ENCODE measurements at places on chromosomes 6 and 20.

DNA sequence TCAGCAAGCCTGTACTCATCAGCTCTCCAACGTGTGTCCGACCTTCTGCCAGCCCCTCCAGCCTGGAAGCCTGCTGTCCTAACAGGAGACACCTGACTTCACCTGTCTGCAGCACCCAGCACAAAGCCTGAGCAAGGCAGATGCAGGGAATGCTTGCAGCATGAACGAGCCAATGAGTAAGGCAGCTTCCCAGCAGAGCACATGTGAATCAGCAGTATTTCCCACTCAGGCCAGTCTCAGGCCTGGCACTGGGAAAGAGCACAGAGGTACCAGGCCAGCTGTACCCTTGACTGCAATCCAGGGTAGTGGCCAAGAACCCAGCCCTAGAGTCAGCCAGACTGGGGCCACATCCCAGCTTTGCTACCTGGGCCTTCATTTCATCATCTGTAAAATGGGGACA is 120.8 kb downstream of the MAFB start:
- DNase-seq: no peak

- DNase-seq: no peak
Measured at GRCh38 chr6:91387290-91388059, 800.6 kb upstream of the MAP3K7 start.

GRCh38 chr6:143961066-143961465 is 47.0 kb downstream of the PLAGL1 start:
- DNase-seq: no peak

DNA sequence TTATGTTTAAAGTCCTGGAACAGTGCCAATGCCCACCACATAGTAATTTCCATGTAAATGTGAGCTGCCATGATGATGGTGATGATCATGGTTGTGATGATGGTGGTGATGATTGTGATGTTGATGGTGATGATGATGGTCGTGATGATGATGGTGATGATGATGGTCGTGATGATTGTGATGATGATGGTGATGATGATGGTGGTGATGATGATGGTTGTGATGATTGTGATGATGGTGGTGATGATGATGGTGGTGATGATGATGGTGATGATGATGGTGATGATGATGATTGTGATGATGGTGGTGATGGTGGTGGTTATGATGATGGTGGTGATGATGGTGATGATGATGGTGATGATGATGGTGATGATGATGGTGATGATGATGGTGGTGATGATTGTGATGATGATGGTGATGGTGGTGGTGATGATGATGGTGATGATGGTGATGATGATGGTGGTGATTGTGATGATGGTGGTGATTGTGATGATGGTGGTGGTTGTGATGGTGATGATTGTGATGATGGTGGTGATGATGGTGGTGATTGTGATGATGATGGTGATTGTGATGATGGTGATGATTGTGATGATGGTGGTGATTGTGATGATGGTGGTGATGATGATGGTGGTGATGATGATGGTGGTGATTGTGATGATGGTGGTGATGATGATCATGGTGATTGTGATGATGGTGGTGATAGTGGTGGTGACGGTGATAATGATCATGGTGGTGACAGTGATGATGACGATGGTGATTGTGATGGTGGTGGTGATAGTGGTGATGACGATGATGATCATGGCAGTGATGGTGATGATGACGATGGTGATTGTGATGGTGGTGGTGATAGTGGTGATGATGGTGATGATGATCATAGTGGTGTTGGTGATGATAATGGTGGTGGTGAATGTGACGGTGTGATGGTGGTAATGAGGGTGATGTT is 82.3 kb downstream of the PHACTR3 start:
- no peak for DNase-seq

GRCh38 chr6:115270953-115271352 is 789.7 kb downstream of the FRK start:
- no peak for DNase-seq

DNA sequence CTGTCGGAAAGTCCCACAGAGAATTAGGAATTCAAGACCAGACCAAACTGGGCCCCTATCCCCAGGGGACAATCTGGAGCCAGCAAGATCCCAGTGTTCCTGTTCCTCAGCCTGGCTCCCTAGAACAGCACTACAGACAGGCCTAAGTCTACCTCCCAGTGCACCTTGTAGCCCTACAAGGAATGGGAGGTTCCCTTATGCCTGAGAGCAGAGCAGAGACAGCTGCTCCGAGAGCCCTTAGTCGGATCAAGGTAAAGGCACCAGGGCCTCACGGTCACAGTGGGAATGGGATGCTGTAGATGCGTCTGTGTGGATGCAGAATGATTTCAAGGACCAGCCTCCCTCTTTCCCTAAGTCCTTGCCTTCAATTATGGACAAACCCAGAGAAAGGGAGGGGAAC is 204.5 kb upstream of the STXBP5 start:
- DNase-seq: no peak

- no peak for DNase-seq
Measured at GRCh38 chr20:11437090-11437489, 480.6 kb upstream of the BTBD3 start.

DNA sequence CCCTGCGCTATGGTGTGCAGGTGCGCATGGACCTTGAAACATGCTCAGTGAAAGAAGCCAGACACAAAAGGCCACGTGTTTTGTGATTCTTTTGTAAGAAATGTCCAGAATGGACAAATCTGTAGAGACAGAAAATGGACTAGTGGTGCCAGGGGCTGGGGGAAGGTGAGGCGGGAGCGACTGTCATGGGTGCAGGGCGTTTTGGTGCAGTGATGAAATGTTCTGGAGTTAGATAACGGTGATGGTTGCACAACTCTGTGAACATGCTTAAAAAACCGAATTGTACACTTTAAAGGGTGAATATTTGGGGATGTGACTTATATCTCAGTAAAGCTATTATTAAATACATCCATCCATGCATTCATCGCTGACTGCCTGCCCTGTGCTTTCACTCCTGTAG is 31.7 kb upstream of the NTSR1 start:
- DNase-seq: no peak

DNA sequence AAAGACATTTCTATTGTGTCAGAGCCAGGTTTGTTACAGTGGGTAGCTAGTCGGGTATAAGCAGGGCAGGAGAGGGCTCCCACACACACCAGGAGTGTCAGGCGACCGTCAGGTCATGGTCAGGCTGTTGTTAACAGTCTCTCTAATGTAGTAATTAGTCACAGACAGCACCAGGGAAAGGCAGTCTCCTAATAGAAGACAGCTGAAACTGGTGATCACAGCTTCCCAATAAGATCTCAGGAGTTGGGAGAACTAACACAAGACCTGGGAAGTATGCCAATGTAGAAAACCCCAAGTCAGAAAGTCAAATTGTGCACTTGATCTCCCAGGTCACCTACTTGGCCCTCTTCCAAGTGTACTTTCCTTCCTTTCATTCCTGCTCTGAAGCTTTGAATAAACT is 53.0 kb upstream of the GPR6 start:
- no peak for DNase-seq

DNA sequence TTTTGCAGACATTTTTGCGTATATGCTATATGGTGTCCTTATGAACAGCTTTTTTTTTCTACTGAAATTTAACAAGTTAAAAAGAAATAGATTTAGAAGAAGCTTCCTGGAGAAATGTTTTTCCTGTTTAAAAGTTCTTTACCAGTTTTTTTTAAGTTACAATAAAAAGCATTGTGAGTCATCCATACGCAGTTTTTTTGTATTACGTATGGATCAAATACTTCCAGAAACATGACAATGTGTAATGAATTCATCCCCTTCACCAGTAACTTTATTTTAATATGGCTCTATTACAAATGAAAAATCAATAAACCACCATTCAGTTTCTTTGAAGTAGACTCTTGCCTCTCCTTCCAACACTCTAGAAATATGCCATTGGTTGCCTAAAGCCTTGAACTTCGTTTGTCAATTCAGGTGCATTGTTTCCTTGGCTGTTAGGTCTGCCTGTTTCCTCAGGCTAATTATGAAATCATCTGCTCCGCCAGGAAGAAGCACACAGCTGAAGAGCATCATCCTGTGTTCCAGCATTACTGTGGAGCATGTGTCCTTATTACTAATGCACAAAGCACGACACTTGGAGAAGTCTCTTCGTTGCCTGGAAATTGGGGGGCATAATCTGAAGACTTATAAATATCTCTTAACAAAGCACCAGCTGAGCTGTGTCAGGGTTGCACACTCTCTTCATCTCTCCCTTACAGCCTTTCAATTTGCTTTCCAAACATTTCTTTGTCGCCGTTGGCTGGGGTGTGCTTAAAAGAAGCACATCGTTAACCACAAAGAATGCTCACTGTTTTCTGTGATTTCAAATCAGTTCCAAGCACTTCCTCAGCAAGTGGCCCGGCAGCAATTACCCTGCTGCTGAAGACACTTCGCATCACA is 9.6 kb downstream of the MOXD1 start:
- no peak for DNase-seq

GRCh38 chr6:131937226-131937625 is 13.9 kb downstream of the CCN2 start:
- DNase-seq: no peak

DNA sequence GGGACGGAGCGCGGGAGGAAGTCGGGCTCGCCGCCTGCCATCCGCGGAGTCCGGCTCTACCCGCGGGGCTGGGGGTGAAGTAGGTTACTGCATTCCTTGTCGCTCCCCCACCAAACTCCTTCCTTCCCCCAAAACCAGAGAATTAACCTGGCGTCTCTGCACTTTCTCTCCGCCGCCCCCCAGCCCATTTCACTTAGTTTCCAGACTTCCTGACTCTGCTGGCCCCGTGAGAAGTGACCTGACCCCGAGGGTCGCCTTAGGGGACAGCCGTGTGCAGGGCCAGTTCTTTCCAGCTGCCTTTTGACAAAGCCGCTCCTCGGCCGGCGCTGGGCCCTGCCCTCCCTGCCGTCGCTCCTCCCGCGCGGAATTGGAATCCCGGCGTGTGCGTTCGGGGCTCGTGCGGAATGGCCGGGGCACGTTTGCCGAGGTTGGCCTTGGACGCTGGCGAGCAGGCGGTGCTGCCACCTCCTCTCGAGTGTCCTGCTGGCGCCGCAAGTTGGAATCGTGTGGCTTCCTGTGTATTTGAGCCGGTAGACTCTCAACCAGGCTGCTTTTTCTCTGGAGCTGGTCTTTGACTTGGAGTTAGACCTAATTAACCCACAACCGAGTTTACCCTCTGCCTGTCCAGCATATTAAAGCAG is 650 bp downstream of the DCBLD1 start:
- peak; percentile 8 for DNase-seq

DNA sequence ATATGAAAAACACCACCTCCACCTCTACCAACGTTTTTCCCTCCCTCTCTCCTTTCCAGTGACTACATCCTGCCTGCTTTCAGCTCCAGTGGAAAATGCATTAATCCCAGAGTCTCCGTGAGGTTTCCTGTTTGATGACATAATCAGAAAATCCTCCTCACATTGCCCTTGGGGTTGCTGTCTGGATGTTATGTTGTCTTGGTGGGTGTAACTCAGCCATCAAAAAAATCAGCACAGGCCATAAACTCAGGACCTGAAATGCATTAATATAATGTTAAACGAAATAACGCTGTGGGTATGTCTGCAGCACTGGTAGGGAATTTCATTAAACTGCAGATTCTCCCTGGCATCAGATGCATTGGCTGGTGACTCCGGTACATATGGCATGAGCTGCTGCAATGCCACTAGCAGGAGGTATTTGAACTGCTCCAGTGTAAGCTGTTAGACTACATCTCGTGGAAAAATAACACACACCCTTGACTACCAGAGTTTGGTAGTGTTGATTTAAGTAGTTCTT is 297.8 kb downstream of the PRL start:
- no peak for DNase-seq

GRCh38 chr20:34949120-34949519 is 6.5 kb downstream of the GSS start:
- DNase-seq: no peak

DNA sequence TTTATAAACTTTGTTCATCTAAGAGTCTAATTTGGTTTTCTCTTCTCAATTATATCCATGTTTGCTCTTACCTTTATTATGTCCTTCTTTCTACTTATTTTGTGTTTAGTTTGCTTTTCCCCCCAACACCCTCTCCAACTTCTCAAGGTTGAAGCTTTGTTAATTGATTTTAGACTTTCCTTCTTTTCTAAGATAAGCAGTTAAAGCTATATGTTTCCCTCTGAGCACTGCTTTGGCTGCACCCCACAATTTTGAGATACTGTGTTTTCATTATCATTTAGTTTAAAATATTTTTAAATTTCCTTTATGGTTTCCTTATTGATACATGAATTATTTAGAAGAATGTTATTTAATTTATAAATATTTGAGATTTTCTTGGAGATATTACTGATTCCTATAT is 13.9 kb upstream of the BEND6 start:
- DNase-seq: no peak

GRCh38 chr6:23601811-23602345 is 524.1 kb upstream of the NRSN1 start:
- no peak for DNase-seq

- DNase-seq: peak; percentile 14
Measured at GRCh38 chr6:151822252-151823111, 15.0 kb downstream of the ESR1 start.

- DNase-seq: no peak
Measured at GRCh38 chr20:62252342-62252966, 14.1 kb downstream of the OSBPL2 start.

- no peak for DNase-seq
Measured at GRCh38 chr6:111096246-111096645, 8.9 kb downstream of the SLC16A10 start.

- no peak for DNase-seq
Measured at GRCh38 chr6:73964241-73964854, 268.3 kb downstream of the CD109 start.

GRCh38 chr20:45405571-45406259 is 2.4 kb upstream of the DBNDD2 start:
- DNase-seq: no peak

GRCh38 chr6:157944983-157945931 is 36.4 kb upstream of the SYNJ2 start:
- no peak for DNase-seq

DNA sequence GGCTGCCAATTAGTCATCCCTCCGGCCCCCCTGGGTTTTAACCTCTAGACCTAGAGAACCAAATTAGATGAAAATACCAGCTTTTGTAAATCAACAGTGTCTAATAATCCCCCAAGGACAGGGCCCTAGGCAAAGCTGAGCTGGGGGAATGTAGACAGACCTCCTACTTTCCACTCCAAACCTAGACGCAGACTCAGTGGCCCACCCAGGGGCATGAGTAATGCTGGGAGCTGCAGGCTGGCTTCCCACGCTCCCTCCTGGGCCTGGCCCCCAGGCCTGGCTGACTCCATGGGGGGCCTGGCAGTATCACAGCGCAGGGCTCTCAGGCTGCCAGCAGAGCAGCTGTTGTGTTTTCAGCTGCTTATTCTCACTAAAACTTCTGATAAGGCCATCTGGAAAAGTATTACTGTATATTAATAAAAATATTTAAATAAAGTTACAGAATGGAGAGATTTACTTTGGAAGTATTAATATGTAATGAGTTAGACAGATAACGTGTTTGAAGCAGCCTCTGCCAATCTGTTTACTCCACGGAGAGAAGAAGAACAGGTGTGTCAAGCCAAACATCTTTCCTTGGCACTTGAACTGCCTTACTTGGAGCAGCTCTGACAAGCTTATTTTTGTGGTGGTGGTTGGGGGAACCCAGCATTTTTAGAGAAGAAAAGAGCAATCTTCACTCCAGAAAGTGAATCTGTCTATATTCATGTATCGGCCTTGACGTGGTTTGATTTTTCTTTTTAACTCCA is 144.0 kb upstream of the AGPAT4 start:
- DNase-seq: no peak
